ENCODE measurements at places on chromosomes 2 and 18.

GRCh38 chr2:47654790-47655562 is 128.0 kb upstream of the MSH6 start:
- no peak for DNase-seq

GRCh38 chr2:56191617-56192016 is 7.8 kb downstream of the CCDC85A start:
- no peak for DNase-seq

- peak; percentile 73 for DNase-seq
These were observed 102.3 kb downstream of the SPTBN1 start for GRCh38 chr2:54558188-54559005.

DNA sequence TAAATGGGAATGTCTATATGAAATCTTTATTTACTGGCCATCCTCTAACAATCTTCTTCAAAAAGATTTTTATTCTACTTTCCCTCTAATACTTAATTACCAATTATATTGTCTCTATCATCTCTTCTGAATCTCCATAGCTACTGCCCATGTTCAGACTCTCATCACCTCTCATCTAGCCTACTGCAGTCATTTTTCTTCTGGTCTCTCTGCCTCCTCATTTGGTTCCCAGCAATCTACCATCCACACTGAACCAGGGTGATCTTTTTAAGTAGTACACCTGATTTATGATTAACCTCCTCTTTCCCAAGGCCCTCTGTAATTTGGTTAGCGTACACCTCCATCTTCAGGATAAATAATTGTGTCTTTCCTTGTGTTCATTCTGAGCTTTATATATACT is 57.6 kb downstream of the NCKAP1 start:
- no peak for DNase-seq

DNA sequence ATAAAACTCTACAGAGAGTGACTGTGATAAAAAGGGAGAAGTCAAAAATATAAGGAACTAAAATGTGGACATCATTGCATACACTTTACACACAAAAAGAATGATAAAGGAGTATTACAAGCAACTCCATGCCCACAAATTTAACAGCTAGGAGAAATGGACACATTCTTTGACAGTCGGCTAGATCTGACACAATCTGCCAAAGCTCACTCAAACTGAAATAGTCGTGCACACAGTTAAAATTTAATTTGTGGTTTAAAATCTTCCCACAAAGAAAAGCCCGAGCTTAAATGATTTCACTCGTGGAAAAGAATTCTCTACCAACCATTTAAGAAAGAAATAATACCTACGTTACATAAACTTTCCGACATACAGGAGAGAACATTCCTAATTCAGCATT is 132.4 kb downstream of the ZAP70 start:
- no peak for DNase-seq

GRCh38 chr2:239828192-239828972 is 196.8 kb downstream of the NDUFA10 start:
- DNase-seq = no peak

DNA sequence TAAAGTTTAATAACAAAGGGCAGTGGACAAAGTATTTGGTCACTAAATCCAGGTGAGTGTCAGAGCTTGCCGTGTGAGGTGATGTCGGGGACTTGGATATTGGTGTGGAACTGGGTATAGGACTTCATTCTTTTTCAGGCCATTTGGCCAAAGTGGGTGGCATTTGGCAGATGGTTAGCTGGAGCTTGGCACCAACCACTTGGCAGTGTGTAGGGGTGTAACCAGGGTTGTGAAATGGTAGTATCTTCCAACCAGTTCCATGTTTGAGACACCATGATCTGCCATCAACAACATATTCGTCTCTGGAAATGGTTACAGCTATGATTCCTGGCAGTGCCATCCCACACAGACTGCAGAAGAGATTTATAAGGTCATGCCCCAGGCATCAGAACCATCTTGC is 113.9 kb downstream of the CCDC85A start:
- no peak for DNase-seq

GRCh38 chr2:197183355-197183754 is 127.2 kb downstream of the ANKRD44 start:
- DNase-seq = no peak

GRCh38 chr2:110674620-110675555 is 3.0 kb downstream of the BUB1 start:
- no peak for DNase-seq

- DNase-seq = no peak
These were observed 44.5 kb downstream of the SH3RF3 start for GRCh38 chr2:109173311-109174171.

GRCh38 chr18:62839874-62840713 is 124.8 kb downstream of the PHLPP1 start:
- no peak for DNase-seq

GRCh38 chr2:150473767-150474166 is 13.7 kb downstream of the RND3 start:
- no peak for DNase-seq

GRCh38 chr2:196108604-196109003 is 40.0 kb upstream of the DNAH7 start:
- DNase-seq = no peak

DNA sequence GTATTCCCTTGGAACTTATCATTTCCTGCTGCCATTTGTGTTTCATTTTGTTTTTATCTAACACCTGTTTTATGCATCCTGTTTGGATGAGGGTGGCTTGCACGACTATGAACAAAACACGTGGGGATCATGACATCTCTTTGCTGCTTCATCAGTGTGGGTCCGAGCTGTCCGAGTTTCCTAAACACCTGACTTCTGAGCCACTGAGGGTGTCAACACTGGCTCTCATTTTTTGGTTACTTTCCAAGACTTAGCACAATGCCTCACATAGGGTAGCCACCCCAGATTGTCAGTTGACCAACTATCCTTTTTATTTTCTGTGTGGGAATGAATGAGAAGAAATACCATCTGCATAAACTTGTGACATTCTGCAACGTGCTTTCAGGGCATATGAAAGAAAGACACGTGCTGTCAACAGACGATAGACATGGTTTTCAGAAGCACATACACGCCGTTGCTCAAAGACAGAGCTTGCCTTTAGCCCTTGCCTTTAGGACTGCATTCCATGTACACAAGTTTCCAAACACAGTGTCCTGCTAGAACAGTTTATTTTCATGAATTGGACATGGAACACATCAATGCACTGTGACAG is 166.7 kb downstream of the MYT1L start:
- DNase-seq = no peak

DNA sequence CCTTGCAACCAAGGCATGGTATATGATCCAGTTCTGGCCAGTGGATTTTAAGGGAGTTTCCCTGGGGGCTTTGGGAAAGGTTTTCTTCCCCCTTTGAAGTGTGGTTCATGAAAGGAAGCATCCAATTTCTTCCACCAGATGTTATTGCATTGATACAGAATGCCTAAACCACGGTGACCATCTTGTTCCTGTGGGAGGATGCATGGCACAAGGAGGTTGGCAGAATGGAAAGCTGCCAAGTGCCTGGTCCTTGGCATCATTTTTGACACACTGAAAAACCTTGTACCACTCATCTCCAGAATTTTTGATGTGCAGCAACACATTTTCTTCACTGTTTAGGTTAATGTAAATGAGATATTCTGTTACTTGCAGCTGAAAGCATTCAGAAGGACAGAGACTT is 55.2 kb upstream of the CXCR4 start:
- no peak for DNase-seq

GRCh38 chr2:164110515-164110914 is 374.7 kb upstream of the FIGN start:
- DNase-seq = no peak

- no peak for DNase-seq
These were observed 16.1 kb upstream of the GNAL start for GRCh38 chr18:11672846-11673454.

DNA sequence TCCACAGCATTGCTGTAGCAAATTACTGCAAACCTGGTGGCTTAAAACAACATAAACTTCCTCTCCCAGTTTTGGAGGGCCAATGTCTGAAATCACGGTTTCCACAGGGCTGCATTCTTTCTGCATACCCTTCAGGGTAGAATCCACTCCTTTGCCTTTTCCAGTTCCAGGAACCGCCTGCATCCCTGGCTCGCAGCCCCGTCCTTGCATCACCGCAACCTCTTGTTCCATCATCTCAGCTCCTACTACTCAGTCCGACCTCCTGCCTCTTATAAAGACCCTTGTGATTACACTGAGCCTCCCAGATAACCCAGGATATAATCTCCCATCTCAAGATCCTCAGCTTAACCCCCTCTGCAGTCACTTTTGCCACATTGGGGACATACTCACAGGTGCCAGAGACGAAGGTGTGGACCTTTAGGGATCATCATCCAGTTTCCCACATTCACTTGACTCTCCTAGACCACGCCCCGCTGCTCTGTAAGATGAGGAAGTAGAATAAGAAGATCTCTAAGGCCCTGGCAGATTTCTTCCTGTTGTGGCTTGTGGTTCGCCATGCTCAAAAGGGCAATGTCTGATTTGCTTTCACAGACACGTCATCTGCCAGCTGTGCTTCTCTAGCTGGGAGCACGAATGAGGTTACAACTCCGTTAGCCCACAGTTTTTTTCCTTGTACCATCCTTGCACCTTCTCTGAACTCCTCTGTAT is 103.6 kb upstream of the AGAP1 start:
- DNase-seq = peak; percentile 50

GRCh38 chr18:76953583-76954233 is 131.4 kb downstream of the ZNF236 start:
- DNase-seq = no peak

DNA sequence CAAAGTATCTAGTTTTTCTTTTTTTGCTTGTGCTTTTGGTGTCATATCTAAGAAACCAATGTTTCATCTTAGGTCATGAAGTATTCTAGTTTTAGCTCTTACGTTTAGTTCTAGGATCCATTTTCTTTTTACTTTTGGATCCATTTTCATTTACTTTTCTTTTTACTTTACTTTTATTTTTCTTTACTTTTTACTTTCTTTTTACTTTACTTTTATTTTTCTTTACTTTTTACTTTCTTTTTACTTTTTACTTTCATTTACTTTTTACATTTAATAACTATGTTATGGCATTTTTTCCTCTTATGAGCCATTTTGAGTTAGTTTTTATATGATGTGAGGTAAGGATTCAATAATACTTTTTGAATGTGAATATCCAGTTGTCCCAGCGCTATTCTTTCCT is 213.4 kb downstream of the ZFP36L2 start:
- no peak for DNase-seq

DNA sequence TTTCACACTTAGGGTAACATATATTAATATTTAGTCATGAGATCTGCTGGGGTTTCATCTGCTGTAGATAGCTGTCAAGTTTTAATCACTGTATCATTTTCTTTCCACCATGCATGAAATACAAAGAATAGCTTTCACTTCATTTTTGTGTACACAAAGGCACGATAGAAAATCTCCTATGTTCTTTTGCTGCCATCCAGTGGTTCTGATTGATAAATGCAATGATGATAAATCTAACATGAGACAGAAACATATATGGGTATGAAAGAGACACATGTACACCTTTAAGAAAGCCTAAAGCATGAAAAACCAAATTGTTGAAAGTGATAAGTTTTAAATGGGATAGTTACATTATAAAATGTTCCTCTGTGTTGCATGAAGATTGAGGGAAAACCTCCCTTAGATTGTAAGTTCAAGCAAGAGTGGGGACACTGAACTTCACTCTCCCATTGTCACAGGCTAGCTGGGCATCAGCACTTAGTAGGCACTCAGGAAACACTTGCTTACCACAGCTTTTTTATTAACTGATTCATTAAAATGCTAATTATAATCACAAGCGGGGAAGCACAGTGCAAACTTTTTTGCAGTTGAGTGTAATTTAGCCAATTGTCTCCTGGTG is 31.2 kb downstream of the C1D start:
- DNase-seq = no peak

- no peak for DNase-seq
These were observed 694.6 kb downstream of the SUCLG1 start for GRCh38 chr2:83764447-83765005.

DNA sequence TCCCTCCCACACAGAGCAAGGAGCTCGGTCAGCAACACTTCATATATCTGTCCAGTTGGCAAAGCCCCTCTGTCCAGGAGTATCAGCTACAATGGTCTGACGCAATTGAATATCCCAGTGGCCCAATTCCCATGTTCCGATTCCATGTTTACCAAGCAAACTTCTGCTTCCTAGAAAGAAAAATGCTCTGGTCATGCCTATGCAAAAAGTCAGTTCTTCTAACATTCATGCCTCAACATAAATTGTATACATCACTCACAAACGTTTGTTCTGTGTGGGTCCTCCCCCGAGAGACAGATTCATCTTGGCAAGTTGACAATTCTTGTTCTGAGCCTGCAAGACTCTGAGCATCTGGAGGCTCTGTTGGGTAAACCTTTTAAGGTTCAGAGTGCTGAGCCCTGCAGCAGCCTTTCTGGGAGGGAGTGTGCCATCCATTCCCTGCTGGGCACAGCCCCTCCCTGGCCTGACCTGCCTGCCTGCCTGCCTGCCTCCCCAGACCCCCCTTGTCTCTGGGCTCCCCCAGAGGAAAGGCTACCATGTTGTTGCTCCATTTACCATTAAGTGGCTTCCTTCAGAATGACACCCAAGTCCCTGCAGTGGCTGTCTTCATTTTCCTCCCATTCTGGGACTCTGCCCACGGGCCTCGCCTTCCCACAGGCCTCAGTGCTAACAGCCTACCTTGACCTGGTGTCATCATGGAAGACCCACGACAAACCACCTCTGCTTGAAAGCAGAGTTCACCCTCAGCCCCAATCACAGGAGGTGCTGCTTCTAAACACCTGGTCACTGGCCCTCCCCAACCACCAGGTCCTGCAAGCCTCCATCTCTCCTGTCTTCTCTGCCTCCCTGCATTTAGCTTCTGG is 37.6 kb upstream of the TAF1B start:
- DNase-seq = no peak

DNA sequence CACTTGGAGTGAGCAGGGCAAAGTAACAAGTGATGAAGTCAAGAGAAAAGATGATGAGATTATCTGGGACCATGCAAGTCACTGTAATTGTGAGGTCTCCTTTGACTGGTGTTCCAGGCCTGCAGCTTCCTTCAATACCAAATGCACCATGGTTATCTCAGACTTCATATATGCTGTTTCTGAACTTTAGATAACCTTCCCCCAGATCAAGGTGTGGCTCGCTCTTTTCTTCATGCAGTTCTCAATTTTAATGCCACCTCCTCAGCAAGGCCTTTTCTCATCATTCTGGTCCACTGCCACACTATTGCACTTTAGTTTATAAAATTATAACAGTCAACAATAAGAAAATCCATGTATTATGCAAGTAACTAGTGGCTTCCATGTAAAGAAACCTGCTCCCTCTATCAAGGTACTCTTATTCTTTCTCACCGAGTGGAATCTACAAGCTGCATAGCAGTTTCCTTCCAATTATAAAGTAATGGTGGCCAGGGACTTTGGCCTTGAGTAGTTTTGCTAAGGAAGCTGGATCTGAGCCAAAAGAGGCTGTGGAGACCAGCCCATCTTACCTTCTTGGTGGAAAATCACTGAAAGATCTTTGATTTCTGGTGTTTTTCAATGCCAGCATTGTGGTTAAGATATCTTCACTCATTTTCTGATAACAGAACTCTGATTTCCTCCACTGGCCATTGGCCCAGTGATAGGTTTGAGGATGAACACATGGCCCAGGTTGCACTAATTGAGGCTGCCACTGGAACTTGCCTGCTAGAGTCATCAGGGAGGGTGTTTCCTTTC is 113.6 kb downstream of the KCNE4 start:
- no peak for DNase-seq
